ENCODE measurements at places on chromosomes 1 and 21. TPM values are rescaled to one million over a fixed set of nuclear protein-coding genes. Genes with fewer than 3 reads are reported as not detected.
A peak's percentile ranks its signal among the peaks of the same experiment; 100 is the strongest.

- H3K4me1 ChIP-seq, result peaks cover 16% of the 10 kb centered on the region
- no peak overlapping the region for H3K27ac ChIP-seq
- H3K4me3 ChIP-seq, result no peak overlapping the region
These were observed 5.4 kb downstream of the ZSWIM5 start for GRCh38 chr1:45200906-45201500.

DNA sequence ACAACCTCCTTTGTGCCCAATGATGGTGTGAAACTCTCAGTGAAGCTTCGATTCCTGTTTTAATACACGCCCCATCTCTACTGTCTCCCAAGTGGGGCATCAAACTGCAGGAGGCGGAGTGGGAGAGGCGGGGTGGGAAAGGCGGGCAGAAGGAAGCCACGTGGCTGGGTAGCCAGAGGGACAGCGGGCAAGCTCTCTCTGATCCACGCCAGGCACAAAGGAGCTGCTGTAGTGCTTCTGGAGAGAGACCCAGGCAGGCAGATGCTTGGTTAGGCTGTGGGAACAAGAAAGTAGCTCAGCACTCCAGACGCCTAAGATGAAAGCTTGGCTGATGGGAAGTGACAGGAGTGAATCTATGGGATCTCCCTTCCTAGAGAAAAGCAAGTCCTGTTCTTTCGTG, 25.7 kb downstream of the TRIM67 start:
- H3K4me3 ChIP-seq, result no peak overlapping the region
- no peak for DNase-seq
- H3K27me3 ChIP-seq, result peaks cover 19% of the 10 kb centered on the region

DNA sequence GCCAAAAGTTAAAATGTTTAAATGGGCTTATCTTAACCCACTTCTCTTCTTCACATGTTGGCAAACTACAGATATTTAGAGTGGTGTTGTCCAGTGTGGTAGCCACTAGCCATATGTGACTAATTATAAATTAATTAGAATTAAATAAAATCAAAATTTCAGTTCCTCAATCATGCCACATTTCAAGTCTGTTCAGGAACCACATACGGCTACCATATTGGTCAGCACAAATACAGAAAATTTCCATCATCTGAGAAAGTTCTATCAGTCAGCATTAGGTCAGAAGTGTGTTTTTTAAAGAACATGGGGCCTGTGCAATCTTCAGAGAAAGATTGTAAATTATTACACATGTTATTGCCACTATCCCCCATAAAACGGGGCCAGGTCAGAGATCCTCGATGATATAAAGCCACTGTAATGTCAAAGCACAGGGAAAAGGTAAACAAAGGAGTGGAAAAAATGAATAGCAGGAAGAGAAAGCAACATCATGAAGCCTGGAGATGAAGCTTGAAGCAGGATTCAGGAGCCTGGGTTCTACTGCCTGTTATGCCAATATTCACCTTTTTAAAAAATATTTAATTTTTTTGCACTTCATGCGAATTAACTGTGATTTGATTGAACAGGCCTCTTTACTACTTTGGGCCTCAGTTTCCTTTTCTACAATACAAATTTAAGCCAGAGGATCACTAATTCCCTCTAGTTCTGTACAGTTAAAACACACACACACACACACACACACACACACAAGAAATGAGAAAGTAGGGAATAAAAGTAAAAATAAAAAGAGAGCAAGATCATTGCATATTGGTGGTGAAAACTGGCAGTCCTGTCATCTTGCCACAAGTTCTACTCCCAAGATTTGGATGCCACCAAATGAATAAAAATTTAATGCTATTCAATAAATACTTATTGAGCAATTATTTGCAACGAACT, 2.3 kb downstream of the RSBN1 start:
- peak overlapping the region; percentile 89 for H3K4me3 ChIP-seq
- DNase-seq, result no peak
- peaks cover 13% of the 10 kb centered on the region for H3K4me1 ChIP-seq
- H3K27ac ChIP-seq, result peak overlapping the region; percentile 83

GRCh38 chr1:174815474-174815908, 184.3 kb upstream of the CACYBP start:
- H3K4me3 ChIP-seq, result no peak overlapping the region
- H3K27me3 ChIP-seq, result no peaks in the 10 kb centered on the region
- H3K36me3 ChIP-seq, result no peaks in the 10 kb centered on the region
- no peak for DNase-seq
- no peaks in the 10 kb centered on the region for H3K4me1 ChIP-seq

The ADAMTS5 gene
- 0.05 TPM for total RNA-seq

Data from Panc1 (cell line).